Stimulated activated CD4-positive, alpha-beta T cell treated with anti-CD3 and anti-CD28 coated beads, Interleukin-4, amount 100 ng/mL, for 1 hour (primary cell): ENCODE measurements at places on chromosomes 7 and 10.

- peak; percentile 5 for DNase-seq
Observed at GRCh38 chr10:94403380-94404213, 1.3 kb downstream of the TBC1D12 start.

DNA sequence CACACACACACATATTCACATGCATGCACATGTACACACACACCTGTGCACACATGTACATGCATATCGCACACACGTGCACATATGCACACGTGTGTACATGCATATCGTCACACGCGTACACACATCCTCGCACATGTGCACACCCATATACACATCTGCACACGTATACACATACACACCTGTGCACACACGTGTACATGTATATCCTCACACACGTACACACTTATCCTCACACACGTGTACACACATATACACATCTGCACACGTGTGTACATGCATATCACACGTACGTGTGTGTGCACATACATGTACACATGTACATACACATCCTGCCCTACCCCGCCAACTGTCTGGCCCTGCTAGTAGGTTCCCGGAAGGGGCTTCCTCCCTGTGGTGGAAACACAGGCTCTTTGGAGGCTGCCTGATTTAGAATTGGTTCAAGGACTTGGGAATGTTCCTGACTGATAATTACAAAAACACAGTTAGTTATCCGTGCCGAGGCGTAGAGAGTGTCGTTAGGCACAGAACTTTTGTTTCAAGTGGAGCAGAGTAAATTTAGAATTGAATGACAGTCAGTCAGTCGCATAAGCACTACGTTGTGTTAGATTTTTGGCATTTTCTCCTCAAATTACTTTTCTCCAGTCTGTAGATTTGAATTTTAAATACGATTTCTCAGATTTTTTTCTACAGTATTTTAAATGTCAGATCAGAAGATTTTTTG, 18.5 kb upstream of the PRKAR1B start:
- no peak for DNase-seq

- no peak for DNase-seq
Observed at GRCh38 chr10:68665841-68666240, 55.2 kb upstream of the CCAR1 start.

DNA sequence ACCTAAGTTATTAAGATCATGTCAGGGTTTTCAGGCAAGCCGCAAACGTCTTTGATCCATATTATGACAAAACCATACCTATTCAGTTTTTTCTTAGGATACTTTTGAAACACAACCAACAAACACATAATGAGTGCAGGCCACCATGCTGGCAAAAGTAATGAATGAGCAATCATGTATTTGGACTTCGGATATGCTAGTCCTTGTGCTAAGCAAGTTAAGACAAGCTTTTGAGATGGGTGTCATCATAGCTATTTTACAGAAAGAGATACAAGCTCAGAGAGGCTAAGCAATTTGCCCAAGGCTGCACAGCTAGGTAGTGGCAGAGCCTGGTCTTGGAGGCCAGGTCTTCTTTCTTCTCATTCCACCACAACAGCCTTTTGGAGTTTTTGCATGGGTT, 12.5 kb upstream of the KCNK18 start:
- DNase-seq, result no peak

GRCh38 chr7:132125096-132125495, 451.2 kb downstream of the PLXNA4 start:
- DNase-seq, result no peak

GRCh38 chr7:143013893-143014292, 13.0 kb downstream of the OR9A2 start:
- no peak for DNase-seq

GRCh38 chr7:158829342-158830210, at the start of gene ESYT2:
Gene ESYT2 (minus strand): TSS chr7:158829509. CDS start chr7:158829418, 91 bp downstream.
- DNase-seq, result peak; percentile 100

DNA sequence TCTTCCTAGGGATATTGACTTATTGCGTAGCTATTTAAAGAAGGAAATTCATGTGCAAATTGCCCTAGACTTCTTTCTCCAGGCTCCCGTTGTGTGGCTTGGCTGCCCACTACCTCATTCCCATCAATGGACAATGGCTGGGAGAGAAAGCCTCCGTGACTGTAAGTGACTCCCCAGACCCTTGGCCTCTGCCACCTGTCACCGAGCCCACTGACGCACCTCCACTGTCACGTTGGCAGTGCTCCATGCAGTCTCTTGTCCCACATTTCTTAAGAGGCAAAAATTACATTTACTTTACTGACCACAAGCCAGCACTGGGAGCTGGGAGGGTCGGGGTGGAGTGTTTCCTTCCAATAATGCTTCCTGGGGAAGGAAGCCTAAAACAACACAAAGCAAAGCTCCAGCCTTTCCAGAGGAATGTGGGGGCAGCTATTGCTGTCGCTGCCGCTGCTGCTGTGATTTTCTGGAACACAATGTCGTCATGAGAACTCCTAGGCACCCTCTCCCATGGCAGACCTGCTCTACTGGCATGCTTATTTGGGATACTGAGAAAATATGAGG, 89.7 kb upstream of the STEAP1B start:
- DNase-seq, result no peak

- no peak for DNase-seq
Observed at GRCh38 chr7:101725921-101726320, 91.5 kb upstream of the CUX1 start.

DNA sequence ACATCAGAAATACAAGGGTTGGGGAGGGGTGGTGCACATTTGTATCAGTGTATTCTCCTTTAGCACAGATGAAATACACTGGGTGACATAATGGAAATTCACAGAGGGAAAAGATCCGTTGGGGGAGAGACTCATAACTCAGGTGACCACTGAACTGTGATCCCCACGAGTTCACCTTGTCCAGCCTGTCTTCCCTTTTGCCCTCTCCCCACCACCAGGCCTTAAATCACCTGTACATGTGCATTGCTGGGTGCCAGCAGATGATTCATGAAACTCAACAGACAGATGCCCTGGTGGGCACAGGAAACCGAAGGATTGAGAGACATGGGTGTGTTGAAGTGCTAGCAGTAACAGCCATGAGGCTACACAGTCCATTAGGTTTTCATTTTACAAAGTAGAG, 253.3 kb downstream of the PLXNA4 start:
- DNase-seq, result no peak

DNA sequence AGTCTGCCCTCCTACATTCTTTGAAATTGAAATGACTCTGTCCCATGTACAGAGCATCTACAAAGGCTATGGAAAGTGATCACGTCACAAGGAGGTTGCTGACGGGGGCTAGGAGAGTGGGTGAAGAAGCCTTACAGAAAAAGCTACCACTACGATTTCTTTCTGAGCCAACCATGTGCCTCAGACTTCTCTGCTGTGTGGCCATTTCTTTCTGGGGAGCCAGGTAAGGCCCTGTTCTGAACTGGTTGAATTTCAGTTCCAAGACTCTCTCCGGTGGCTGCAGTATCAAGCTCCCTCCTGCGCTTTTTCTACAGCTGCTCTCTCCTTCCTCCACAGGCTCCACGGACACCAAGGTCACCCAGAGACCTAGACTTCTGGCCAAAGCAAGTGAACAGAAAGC, 112.5 kb upstream of the PRSS1 start:
- peak; percentile 24 for DNase-seq

DNA sequence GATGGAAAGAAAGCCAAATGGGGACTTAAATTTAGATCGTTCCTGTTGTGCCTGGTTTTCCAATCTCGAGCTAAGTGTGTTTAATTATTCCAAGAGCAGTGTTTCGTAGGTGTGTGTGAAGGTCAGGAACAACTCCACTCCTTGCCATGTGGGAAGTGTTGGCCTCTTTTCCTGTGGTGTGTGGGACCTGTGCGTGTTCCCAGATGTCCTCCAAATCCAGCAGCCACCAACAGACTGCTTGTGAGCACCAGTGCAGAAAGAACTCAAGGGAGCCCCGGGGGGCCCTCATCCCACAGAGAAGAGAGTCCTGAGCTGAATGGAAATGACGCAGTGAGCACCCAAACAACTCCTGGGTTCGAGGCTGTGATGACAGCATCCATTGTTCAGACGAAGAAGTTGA, 227.7 kb downstream of the TMEM178B start:
- no peak for DNase-seq

DNA sequence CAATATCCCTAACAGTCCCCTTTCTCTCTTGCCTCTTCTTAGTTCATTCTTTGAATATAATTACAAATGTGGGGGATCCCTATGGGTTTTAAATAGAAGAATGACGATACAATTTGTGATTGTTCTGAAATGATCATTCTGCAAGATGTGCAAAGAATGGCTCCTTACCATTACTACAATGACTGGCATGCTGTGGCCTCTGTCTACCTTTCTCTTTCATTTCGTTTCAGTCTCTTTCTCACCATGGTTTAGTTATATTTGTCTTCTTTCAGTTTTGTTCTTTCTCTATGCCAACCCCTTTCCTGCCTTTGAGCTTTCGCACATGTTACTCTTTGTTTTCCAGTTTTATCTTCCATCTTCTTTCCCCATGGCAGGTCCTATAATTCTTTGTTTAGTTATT, 176.5 kb downstream of the SUGCT start:
- DNase-seq, result no peak

DNA sequence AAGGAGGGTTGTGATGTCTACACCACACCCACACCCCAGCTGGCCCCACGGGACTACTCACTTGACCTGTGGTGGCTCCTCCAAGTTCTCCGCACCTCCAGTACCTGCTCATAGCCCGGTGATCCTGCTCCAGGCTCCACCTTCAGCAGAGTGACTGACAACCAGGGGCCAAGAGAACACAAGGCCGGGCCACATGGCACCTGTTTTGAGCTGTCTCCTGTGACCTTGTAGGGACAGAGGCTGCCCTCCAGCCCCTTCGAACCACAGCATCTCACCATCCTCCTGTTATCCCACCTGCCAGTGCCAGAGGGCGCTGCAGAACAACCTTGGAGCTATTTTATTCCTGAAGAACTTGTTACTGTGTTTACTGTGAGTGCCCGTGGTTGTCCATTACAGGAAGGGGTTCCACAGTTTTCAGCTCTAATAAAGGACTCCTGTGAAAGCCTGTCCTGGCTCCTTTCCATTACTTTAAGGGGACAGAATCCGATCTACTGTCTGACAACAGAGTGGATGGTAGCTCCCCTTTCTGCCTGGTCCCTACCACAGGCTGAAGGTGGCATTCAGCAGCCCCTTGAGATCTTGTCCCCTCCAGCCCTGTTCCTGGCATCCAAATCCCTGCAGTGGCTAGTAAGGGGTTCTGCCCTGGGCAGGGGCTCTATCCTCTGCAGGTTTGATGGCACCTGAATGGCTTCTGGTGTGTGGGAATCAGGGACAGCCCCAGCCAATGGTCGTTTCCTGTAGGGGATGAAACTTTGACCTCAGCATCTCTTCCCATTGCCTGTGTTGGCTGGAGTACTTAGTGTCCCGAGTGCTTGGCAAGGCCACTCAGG, 50.8 kb downstream of the C10orf120 start:
- DNase-seq, result peak; percentile 6

DNA sequence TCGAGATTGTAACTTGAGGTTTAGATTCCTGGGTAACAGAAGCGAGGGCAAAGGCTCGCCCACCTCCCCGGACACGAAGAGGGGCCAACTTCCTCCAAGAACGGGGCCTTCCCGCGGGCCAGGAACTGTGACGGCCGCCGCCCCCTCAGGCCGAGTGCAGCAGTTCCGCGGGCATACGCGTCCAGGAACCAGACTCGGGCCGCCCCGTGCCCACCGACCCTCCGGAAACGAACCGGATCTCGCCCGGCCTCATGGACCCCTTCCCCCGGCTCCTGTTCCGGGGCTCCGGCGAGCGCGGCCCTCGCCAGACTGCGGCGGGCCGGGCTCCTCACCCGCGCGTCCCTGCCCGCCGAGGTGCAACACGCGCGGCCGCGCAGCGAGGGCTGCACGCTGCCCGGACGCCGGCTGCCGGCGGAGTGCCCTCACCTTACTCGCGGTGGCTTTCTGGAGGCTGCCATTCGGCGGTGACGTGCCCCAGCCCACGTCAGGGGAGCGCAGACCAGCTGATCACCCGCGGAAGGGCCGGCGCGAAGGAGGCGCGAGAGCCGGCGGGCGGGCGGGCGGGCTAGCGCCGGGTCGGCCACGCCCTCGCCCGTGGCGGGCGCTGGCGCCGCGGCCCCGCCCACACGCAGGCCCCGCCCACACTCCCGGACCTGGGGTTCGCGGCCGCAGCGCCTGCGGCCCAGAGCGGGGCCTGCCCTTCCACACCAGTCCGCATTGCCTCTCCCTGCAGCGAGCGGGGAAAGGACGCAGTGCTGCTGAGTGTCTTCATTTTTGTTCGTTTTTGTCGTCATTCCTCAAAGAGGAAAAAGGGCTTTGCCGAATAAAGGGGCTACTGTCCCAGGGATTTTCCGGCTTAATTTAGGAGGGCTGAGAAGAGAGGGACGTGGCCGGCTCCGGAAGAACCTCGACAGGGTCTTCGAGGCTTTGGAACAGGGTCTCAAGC, at the start of gene XPNPEP1:
XPNPEP1 (minus strand) TSS at position 536 of the 946 bp plus-strand sequence; CDS start at position 458, 78 bp downstream.
- peak; percentile 78 for DNase-seq

- DNase-seq, result no peak
Observed at GRCh38 chr10:30536578-30536977, 93.0 kb downstream of the LYZL2 start.

GRCh38 chr7:3309140-3309539, 8.1 kb downstream of the SDK1 start:
- no peak for DNase-seq

DNA sequence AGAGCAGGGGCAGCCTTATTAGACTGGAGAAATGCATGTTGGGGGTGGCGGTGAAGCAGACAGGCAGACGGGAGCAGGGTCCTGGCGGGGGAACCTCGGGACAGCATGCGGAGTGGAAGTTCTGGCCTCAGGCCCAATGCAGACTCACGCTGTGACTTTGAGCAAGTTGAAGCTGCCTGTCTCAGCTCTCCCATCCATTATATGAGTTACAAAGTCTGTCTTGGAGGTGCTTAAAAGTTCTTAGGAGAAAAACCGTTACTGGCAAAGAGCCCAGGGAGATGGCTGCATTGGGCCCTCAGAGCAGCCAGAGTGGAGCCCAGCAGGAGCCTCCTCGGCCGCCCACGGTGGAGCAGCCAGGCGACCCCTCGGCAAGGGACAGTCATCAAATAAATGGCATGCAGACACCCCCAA, 509.5 kb downstream of the PLXNA4 start:
- no peak for DNase-seq

- no peak for DNase-seq
Observed at GRCh38 chr7:128093614-128094570, 62.7 kb upstream of the LRRC4 start.

DNA sequence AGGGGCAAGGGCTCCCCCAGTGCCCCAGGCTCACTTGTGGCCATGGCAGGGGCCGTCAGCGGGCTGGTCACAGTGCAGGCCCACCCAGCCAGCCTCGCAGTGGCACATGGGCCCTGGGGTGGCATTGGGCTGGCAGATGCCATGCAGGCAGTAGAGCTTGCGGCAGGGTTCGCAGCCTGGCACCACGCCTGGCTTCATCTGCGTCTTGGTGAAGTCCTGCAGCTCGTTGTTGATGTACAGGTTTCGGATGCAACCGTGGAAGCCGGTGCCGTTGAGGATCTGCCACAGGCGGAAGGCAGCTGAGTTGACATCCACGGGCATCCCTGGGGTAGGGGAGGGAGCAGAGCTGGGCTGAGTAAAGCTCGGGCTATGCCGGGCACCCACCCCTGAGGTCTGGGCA, 170.6 kb downstream of the LCOR start:
- DNase-seq, result no peak
